NCI-H1436 treated with DMSO at 0.1 percent for 48 hours (cell line): ENCODE measurements at places on chromosomes 3 and 15.

- no peak for DNase-seq
Measured at GRCh38 chr3:86420990-86421739, 569.8 kb downstream of the VGLL3 start.

GRCh38 chr3:61114316-61114953 is 136.8 kb downstream of the FHIT start:
- no peak for DNase-seq

DNA sequence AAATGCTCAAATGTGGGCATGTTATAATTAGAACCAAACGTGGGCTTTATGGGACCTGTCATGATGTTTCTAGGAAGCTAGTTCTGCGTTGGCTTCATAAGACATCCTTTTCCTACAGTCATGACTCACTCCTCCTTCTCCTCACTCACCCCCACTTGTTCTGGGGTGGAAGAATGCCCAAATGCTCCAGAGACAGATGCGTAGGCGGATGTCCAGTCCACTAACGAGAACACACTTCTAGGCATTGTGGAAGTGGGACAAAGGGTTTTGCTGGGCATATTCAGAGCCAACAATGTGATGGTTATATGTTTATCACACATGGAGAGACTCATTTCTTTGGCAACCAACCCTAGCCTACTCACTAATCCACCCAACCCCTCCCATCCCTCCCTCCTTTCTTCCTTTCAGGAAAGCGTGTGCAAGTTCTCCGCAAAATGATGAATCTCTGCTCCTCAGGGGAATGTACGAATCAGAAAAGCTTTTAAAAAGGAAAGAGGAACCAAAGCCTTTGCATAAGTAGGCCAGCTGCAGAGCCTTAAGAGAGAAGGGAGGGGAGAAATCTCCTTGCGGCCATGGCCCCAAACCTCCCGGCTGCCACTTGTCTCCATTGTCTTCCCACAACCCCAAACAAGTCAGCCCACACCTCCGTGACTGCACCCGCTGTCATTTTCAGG is 123.0 kb upstream of the SPRED1 start:
- no peak for DNase-seq

GRCh38 chr3:21642433-21642832 is 108.6 kb downstream of the ZNF385D start:
- no peak for DNase-seq

DNA sequence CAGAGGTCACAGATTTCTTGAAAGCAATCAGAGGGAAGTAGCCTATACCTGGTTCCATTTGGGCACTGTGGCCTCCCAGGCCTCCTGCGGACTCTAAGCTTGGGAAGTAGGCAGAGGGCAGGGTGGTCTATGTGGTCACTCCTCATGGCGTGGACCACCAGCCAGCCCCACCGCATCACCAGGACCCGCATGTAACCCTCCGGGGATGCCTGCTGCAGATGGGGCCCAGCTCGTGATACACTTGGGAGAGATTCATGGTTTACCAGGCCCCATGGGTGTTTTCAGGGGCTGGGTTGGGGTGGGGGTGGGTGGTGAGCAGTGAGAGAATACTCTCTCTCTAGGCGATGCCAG is 123.7 kb downstream of the ASB7 start:
- DNase-seq = no peak

DNA sequence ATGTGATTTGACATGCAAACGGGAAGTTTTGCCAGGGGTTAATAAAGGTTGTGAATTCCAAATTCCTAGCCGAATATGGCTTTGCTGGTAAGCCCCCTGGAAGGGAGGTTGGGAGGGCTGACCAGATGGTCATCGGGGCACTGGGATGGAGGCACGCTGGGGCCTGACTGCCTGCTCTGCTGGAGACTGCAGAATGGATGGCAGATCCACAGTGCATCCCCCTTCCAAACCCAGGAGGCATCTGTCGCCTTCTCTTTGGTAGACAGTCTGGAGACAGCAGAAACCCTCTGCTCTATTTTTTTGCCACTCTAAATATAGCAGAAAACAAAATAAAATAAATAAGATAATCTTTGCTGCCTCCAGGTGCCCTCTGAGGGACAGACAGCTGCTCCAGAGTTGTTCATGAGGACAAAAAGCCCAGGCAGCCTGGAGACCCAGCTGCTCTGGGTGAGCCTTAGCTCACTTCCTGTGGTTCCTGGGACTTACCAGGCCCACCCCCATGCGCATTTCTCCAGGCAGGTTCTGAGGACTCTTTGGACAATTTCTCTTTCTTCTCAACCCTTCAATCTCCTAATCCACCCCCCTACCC is 6.1 kb upstream of the SPTBN5 start:
- DNase-seq = no peak

GRCh38 chr3:132183811-132184210 is 133.4 kb upstream of the ACP3 start:
- no peak for DNase-seq

DNA sequence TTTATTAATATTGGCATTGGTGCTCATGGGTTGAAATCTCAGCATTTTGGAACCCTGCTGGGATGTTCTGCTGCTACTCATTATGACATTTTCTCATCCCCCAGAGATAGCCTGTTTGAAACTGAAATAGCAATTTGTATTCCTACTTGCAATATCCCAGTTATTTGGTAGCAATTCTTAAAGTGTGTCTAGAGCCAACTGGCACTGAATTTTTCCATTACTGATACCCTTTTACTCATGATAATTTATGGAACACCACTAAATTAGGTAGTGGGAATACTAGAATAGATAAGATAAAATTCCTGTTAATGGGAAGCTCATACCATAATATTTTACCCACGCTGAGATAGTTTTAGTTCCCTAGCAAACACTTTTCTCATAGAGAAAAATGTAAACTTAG is 309.3 kb downstream of the SV2B start:
- DNase-seq = no peak

GRCh38 chr3:184234224-184234623 is 4.8 kb downstream of the VWA5B2 start:
- no peak for DNase-seq

DNA sequence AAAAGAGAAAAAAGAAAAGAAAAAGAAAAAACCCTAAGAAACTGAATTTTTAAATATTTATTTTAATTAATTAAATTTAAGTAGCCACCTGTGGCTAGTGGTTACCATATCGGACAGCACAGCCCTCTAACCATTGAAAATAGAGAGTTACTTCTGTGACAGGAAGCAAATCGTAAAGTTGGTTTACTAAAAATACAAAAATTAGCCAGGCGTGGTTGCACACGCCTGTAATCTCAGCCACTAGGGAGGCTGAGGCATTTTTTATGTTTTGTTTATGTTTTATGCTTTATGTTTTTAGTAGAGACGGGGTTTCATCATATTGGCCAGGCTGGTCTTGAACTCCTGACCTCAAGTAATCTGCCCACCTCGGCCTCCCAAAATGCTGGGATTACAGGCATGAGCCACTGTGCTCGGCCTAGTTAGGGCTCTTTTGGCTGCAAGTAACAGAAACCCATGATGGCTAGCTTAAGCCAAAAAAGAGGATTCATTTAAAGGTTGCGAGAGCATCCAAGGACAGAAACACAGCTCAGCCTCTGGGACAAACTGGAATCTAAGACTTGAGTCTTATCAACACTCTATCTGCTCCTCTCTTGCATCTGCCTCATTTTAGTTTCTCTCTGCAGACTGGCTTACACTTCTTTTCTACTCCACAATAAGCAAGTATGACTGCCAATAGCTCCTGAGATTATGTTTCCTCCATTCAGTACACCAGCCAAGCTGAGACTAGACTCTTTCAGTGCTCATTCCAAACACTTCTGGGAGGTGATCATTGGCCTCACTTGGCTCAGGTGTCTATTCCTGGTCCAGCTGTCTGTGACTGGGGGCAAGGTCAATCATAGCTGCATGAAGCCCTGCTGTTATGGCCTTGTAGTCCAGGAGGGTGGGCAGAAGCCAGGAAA is 6.8 kb upstream of the SKIL start:
- DNase-seq = no peak

DNA sequence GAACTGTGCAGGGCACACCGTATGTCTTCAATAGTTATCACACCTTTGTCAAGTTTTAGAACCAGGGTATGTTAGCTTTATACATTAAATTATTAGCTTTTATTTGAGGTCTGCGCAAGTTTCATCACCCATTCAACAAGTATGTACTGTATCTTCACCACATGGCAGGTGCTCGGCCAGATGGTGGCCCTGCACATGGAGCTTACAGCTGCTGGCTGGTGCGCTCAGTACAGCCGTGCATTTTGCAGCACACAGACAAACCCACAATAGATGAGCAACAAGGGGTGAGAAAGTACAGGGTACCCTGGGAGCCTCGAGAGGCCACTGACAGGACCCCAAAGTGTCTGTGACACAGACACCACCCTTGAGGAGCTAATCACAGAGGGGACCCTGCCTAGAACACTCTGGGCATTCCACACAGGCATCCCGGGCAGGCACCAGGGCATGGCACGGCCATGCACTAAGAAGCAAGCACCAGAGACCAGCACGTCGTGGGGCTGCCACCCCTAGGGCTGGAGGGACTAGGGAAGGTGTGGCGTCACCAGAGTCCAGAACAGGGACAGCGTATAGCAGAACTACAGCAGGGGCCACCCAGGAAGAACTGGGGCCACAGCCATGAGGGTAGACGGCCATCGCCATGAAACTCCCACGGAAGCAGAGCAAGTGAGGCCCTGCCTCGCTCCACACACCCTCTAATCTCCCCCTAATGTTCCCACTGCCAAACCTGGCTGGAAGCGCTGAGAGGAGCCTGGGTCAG is 27.4 kb downstream of the ZXDC start:
- DNase-seq = no peak

DNA sequence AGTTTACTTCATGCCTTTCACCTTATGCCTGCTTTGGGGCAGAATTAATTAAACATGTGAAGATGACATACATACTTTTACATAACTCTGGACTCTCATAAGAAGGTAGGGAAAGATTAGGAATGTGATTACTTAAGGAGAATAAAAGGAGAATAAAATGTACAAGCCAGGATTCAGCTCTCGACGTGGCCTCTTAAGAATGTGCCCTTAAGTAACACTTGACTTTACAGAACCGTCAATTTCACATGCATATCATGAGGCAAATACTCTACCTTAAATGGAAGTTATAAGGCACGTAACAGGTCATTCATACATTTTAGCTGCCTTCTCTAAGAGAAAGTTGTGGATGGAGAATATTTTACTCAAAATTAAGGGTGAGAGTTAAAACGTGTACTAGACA is 263.7 kb upstream of the LMCD1 start:
- no peak for DNase-seq

DNA sequence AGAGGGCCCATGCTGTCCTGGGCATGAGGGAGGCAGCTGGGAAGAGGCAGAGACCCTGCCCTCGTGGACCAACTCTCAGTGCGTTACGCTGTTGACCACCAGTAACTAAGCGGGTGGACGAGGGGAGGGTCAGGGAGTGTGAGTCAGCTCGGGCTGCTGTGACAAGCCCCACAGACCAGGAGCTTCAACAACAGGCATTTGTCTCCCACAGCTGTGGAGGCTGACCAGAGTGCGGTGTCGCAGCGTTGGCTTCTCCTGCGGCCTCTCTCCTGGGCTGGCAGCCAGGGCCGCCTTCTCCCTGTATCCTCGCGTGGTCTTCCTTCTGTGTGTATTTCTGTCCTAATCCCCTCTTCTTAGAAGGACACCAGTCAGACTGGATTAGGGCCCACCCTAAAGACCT is 13.0 kb downstream of the EFCC1 start:
- DNase-seq = no peak

DNA sequence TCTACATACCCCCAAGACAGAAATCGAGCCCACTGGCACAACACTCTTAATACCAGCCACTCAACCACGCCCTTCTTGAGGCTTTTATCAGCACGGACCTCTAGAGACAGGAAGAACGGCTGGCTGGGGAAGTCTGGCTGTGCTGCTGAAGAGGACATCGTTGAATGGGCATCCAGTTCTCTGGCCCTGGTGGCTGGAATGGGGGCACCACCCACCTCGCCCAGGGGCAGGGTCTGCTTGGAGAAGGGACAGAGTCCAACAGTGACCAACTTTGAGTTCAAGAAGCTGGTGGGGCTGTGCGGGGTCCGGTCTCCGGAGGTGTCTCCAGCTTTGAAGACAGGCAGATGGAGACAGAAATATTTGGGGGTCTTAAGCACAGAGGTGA is 77.5 kb downstream of the ATP10A start:
- no peak for DNase-seq

DNA sequence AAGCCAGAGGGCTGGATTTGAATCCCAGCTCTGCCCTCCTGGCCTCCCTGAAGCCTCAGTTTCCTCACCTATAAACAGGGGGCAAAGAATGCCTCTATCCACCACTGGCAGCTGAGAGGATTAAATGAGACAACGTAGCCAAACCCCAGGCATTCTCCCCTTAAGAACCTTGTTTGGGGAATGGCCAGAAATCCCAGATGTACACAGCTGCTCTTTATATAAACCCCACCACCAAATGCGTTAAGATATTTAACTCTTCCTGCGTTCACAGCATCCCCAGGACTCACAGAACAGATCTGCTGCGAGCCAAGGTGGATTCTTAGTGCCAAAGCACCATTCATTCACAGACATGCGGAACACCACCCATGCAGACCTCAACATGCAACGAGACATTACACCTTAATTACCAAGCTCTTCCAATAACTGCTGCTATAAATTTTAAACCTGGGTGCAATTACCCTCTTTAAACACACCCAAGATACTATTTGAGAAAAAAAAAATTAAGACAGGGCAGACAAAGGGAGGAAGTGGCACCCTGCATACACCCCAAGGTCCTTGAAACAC is 5.2 kb downstream of the TLE3 start:
- no peak for DNase-seq

DNA sequence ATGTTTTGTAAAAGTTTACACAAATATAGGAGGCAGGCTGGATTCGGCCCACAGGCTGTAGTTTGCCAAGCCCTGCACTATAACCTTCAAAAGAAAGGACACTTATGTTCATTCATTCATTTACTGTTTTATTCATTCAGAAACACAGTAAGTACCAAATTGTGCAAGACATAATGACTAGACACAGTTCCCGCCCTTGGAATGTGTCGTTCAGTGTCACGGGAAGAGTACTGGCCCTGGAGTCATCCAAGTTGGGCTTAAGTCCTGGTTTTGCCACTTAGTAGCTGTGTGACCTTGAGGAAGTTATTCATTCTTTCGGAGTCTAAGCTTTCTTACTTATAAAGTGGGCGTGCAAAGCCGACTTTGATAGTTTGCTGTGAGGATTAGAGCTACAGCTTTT is 22.0 kb downstream of the COLQ start:
- no peak for DNase-seq

GRCh38 chr3:155418407-155418806 is 124.9 kb upstream of the STRIT1 start:
- DNase-seq = no peak

- no peak for DNase-seq
Measured at GRCh38 chr15:70628549-70628896, 134.8 kb downstream of the UACA start.

DNA sequence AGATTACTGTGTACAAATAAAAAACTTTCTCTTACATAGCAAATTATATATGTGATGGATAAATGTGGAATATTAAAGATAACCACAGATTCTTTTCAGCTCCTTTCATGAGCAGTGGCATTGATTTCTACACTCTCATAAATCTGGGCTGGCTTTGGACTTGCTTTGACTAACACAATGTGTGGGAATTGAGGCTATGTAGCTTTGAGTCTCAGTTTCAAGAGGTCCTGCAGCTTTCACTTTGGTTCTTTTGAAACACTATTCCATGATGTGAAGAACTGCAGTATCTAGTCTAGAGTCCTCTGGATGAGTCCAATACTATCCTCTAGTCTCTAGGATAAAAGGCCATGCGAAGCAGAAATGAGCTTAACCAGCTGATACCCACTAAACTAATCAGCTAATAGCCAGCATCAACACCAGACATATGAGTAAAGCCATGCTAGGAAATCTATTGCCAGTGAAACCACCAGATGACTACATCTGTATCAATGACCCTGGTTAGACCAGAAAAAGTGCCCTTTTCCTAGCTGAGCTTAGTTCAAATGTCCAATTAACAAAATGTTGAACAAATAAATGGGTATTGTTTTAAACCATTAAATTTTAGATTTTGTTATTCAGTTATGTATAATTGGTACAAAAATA is 274.9 kb upstream of the ZPLD1 start:
- DNase-seq = no peak
